ENCODE measurements at places on chromosomes 3 and 15.

DNA sequence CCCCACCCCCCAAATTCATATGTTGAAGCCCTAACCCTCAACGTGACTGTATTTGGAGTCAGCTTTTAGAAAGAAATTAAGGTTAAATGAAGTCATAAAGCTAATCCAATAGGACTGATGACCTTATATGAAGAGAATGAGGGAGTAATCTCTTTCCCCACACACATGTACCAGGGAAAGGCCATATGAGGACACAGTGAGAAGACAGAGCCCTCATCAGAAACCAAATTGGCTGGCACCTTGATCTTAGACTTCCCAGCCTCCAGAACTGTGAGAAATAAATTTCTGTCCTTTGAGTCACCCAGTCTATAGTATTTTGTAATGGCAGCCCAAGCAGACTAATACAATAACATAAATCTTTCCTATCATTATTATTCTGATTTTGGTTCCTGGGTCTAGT, 194.7 kb upstream of the NANOGP8 start:
- DNase-seq = no peak

- no peak for DNase-seq
Observed at GRCh38 chr3:139230391-139230790, 113.4 kb upstream of the MRPS22 start.

DNA sequence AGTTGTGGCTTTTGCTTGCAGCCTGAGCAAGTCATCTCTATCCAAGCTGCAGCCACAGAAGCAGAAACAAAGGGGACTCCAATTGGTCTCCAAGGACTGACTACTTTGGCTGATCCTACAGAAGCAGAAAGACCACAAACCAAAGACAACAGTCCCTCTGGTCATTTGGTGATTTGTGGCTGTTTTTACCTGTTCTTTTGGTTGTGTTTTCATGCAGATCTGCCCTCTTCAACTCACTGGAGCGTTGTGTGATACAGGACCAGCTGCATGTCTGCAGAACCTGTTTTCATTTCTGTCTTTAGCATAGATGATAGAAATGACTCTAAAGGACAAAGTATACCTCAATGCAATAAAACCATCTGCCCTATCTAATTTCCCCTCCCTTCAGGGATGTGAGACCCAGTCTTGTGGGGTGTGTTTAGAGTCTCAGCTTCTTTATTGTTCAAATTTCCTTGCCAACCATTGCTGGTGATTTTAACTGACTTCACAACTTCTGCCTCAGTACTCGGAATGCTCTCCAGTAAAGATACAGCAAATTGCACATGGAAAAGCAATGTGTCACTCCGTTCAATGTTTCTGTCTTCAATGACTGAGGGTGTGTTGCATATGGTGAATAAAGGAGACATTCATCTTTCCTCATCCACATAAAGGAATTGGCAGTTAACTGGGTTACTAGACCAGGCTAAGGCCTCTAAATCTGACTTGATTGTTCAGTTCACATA, 48.9 kb upstream of the SLC7A14 start:
- DNase-seq = no peak

GRCh38 chr3:3101660-3102458, 8.3 kb downstream of the IL5RA start:
- DNase-seq = no peak

DNA sequence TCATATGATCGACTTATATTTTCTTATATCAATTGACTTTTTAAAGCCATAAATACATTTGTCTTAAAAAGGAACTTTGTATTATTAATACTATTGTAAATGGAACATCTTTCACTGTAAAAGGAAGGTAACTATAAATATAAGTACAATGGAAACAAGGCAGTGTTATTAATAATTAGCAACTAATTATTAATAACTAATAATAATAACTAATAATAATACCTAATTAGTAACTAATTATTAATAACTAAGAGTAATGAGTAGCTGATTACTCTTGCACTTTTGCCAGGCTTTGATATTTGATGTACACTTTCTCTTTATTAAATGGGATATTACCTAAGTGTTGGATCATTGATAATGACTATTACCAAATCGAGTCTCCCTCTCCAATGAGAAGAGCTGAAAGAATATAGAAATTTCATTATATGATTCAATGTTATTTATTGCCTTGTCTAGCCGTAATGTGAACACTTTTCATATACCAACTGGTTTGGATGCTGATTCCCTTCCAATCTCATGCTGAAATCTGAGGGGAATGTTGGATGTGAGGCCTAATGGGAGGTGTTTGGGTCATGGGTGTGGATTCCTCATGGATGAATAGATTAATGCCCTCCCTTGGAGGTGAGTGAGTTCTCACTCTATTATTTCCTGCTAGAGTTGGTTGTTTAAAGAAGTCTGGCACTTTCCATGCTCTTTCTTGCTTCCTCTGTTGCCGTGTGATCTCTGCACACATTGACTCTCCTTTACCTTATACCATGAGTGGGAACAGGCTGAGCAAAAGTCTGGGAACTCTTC, 202.1 kb upstream of the ZBTB20 start:
- DNase-seq = no peak

DNA sequence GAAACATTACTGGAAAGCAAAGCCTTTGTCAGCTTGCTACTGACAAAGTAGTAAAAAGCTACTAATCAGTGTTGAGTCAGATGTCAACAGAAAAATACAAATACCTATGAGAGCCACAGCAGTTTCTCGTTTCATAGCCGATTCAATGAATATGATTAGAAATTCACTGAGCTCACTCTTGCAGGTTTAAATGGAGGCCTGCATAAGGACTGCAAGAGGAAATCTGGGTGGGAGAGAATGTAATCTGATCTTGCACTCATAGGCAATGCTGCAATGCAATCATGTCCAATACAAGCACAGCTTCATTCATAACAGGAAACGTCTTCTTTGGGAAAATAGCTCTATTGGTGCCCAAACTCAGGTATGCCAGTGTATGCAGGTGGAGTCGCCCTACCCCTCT, 608.8 kb downstream of the ROBO2 start:
- DNase-seq = no peak

- no peak for DNase-seq
Observed at GRCh38 chr3:8760506-8760905, 8.9 kb downstream of the OXTR start.

DNA sequence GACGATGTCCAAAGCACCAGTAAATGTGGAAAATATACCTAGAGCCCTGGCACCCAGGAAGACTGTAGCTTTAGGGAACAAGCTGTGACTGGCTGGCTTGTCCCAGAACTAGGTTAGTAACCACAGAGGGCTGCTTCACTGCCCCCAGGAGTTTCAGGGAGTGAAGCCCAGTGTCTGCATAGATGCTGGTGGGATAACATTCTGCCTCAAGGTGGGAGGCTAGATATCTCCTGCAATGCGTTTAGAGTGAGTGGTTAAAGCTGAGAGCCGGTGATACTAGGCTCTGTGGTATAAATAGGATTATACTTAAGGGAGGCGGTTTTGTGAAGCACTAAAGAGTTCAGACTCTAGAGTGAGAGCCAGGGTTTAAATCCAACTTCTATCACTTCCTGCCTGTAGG, 11.7 kb upstream of the CP start:
- DNase-seq = peak; percentile 53

GRCh38 chr15:34582461-34583371, 735 bp downstream of the GOLGA8B start:
- DNase-seq = peak; percentile 46

DNA sequence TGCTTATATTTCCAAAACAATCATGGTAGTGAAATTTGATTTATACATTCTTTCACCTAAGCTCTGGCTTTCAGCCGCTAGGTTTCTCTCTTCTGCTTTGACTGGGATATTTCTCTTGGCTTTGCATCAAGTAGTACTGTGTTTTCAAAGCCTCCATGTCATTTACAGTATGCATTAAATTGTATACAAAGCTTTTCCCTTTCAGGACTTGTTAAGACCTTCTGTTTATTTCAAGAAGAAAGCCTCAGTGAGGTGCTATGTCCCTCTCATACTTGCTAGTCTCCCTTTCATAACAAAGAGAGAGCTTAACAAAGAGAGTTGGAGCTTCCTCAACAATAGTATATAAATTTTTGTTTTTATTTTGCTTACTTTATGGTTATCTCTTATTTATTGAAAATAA, 84.2 kb upstream of the SLC25A26 start:
- no peak for DNase-seq

DNA sequence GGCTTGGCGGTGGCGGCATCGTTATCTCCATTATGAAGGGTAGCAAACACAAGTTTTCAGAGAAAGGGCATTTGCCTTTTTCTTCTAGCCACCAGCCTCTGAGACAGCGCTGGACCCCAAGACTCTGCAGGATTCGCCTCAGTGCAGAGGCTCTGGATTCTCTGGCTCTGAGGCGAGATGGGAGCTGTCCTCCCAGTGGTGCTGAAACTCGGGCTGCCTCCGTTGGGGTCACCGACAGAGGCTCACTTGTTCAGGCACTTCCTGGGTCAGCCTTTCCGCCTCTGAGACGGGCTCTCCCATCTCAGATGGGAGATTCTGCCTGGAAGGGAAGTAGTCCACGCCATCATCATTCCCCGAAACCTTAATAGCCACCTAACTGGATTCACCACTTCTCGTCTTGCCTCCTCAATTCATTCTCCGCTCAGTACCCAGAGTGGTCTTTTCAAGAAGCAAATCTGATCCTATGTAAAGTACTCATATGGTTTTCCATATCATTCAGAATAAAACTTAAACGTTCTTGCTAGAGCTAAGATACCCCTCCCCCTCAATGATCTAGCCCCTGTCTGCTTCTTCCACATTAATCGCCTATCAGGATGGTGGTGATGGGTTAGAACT, 76.9 kb downstream of the RHCG start:
- peak; percentile 79 for DNase-seq

DNA sequence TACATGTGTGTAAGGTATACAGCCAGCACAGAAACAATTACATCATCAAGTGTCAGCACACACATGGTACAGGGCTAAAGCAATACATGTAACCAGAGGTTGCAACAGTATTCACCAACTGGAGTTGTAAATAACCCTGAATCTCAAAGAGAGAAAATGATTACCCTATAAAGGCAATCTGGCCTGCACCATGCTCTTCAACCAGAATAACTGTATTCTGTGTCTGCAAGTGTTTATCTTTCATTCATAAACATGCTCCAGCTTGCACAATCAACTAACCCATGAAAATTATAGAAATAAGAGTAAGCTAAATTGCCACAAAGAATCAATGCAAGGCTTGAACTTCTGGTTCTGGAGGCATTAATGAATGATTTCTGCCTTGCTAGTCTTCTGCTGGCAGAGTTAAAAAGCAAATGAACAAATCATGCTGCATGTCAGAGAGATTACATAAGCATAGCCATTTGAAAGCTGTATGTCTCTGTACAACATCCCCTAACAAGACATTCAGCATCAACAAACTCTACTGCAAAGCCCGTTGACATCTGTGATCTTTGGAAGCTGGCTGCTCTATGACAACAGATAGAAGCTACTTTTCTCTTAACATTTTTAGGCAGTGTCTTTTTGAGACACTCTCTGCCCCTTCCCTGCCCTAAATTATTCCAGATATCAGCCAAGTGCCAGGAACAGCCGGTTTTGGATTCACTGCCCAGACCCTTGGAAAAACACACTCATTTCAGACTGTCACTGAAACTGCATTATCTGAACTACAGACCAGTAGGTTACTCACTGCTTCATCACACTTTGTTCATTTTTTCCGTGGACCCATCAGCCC, 871.0 kb downstream of the OTOL1 start:
- DNase-seq = no peak

- no peak for DNase-seq
Observed at GRCh38 chr15:70062321-70062956, 35.3 kb downstream of the TLE3 start.

GRCh38 chr3:171190668-171191067, 164.1 kb upstream of the SLC2A2 start:
- no peak for DNase-seq

DNA sequence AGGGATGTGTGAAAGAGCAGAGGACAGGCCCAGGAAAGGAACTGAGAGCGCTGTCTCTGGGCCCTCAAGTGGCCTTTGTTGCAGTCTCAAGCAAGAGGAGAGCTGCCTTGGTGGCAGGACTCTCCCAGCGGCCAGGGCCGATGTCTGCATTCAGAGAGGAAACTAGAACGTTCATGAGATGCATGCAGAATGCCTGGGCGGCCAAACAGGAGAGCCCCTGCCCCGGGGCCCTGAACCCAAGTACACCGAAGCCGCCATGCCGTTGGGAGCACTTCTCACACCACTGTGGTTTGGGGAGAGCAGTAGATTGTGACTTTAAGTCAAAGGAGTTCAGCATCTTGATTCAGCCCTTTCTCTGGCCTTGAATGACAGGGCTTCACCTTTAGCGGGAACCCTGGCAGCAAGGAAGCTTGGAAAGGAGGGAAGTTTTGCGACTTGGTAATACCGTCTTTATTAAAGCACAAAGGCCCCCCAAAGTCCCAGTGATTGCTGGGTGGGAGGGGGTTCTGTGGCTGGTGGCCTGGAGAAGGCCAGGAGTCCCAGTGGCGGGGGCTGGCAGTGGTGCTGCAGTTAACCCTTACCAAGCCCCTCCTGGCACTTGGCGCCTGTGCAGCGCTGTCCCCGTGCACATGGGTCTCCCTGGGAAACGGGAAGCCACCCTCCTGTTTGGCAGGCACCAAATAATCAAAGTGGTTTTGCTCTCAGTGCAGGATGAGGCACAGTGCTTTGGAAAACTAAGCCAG, 36.2 kb downstream of the SLC6A11 start:
- DNase-seq = no peak

DNA sequence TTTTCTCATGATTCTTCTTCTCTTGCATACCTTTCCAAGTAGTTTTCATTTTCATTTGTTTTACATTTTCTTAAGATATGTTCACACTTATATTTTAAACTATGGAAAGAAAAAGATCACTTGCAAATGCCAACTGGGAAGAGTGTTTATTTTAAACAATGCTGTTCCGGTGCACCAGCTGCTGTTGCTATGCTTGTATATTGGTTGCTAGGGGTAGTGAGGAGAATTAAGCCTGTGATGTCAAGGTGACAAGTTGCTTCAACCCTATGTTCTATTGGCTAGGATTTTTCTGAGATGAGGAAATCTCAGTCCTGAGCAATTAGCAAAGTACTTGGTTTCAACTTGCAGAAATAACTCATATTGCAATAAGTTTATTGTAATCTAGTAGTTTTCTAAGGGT, 500.1 kb downstream of the MFSD1 start:
- no peak for DNase-seq

GRCh38 chr3:66362541-66362941, 138.3 kb downstream of the LRIG1 start:
- no peak for DNase-seq

DNA sequence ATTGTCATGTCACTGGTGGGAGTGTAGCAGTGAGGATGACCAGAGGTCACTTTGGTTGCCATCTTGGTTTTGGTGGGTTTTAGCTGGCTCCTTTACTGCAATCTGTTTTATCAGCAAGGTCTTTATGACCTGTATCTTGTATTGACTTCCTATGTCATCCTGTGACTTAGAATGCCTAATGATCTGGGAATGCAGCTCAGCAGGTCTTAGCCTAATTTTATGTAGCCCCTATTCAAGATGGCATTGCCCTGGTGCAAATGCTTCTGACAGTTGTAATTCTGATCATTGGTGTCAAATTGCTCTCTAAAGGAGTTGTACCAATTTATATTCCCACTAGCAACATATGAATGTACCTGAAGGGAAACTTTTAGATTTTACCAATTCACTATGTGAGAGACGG, 74.4 kb downstream of the STRIT1 start:
- DNase-seq = no peak

- DNase-seq = no peak
Observed at GRCh38 chr3:25563601-25564000, 101.1 kb downstream of the TOP2B start.

- no peak for DNase-seq
Observed at GRCh38 chr15:44788748-44789147, 52.4 kb downstream of the TRIM69 start.

- DNase-seq = no peak
Observed at GRCh38 chr15:59918994-59919951, 84.8 kb upstream of the FOXB1 start.

GRCh38 chr3:31661993-31662670, 129.4 kb downstream of the STT3B start:
- DNase-seq = no peak

Measured in ELF-1 (cell line).